Endothelial cell of umbilical vein (primary cell): ENCODE measurements at places on chromosomes 1 and 21.

DNA sequence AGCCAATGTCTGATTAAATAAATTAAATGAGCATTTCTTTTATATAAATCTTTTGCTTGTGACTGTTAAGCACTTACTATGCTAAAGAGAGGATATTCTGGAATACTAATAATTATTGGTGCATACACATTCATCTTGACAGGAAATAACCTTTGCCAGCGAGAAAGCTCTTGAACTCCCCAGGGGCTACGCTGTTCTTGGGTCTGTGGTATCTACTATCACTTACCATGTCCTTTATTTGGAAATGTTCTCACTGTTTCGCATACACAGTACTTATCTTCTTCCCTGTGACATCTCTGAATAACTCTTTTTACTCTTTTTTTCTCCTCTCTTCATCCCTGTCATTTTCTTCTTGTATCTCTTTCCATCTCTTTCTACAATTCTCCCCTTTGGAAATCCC is 178.7 kb downstream of the GABPA start:
- no peak for DNase-seq

- no peak for DNase-seq
These were observed 16.8 kb downstream of the APP start for GRCh38 chr21:26153758-26154157.

- DNase-seq = no peak
These were observed 47.0 kb downstream of the RABGAP1L start for GRCh38 chr1:174206148-174206836.

- no peak for DNase-seq
These were observed 41.6 kb upstream of the SLC45A1 start for GRCh38 chr1:8276173-8276914.

- no peak for DNase-seq
These were observed 20.9 kb upstream of the SLC1A7 start for GRCh38 chr1:53163291-53163768.

- no peak for DNase-seq
These were observed 6.9 kb upstream of the SPOCD1 start for GRCh38 chr1:31822766-31823165.

DNA sequence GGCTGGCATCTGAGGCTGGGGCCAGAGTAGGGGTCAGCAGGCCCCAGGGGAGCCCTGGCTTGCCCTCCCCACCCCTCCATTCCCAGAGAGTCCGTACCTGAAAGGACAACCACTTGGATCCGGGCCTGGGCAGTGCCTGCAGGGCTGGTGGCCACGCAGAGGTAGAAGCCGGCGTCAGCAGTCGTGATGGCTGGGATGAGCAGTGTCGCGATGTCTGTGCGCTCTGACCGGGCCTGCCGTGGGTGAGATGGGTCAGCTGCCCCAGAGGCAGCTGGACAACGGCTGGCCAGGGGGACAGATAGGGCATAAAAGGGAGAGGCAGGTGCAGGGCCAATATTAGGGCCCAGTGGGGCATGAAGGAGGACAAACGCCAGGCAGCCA is 42.7 kb downstream of the LDLRAD2 start:
- DNase-seq = no peak

DNA sequence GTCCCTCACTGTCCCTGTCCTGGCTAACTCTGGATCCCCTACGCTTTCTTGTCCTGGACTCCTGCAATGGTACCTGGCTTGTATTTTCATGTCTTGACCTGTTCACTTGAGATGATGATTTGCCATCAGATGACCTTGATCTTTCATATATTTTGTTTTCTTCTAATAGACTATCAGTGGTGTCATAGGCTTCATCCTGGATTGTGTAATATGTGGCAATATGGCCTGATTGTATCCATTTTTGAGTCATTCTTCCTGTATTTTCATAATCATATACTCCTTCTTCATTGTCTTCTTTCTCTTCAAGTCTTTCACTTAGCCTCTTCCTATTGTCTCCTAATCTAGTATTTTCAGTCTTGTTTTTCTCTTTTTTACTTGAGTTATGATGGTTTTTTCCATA is 11.1 kb downstream of the FLG start:
- DNase-seq = no peak

GRCh38 chr1:223645903-223646302 is 19.6 kb downstream of the CAPN8 start:
- no peak for DNase-seq

DNA sequence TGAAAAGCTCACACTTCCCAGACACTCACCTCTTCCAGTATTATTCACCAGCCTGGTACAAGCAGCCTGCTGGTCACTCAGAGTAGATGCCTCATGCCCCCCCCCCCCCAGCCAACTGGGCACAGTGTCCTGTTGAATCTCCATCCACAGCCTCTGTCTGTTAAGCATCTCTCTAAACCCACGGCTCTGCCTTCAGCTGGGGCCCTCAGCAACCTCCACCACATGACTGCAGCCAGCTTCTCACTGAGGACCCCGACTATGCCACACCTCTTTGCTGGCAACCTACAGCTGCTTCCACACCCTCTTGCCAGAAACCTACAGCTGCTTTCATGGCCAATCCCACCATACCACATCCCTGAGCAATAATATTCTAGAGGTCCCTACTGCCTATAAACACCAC is 113.1 kb downstream of the RHOU start:
- DNase-seq = no peak

DNA sequence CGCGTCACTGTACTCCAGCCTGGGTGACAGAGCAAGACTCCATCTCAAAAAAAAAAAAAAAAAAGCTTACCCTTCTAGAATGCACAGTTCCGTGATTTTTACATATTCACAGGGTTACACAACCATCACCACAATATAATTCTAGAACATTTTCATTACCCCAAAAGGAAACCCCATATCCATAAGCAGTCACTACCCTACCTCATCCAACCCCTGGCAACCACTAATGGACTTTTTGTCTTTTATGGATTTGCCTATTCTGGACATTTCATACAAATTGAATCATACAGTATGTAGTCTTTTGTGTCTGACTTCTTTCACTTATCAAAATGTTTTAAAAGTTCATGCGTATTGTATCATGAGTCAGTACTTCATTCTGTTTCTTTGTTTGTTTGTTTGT is 22.8 kb downstream of the SYF2 start:
- DNase-seq = no peak

GRCh38 chr1:33310702-33311101 is 10.2 kb downstream of the A3GALT2 start:
- no peak for DNase-seq

DNA sequence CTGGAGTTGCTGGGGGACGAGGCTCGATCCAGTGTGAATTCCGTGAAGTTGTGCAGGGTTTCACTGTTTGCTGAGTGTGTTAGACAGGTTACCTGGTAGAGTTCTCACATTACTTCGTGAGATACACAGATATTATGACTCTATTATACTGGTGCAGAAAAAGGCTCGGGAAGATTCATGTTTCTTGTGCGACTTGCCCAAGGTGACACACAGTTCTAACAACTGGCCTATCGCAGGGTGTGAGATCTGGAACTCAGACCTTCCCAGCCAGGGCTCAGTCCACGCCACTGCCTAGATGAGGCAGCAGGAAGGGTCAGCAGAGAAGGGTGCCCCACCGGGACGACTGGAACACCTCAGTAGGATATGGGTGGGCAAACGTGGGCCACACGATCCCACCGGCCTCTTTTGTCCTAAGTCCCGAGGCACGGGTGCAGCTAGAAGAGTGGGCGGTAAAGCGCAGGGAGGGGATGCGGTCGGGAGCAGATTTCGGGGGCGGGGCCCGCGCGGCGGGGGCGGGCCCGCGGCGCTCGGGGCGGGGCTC is 296 bp upstream of the RNPEP start:
- no peak for DNase-seq
